T-helper 17 cell (primary cell): ENCODE measurements at places on chromosomes 1 and 21.

GRCh38 chr1:112981426-112981825 is 25.4 kb upstream of the SLC16A1 start:
- no peak for DNase-seq

DNA sequence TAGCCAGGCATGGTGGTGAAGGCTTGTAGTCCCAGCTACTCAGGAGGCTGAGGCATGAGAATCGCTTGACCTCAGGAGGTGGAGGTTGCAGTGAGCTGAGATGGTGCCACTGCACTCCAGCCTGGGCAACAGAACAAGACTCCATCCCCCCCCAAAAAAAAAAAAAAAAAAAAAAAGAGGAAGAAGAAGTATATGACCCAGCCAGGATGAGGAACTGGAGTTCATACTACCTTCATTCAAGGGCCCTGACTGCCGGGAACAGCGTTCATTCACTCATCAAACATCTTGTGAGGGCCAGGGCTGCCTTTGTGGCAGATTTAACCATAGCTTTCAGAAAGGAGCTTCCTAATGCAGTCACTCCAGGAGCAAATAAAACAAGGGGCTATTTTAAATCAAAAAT is 127.6 kb downstream of the MRPS6 start:
- no peak for DNase-seq

- no peak for DNase-seq
Measured at GRCh38 chr1:33875862-33876261, 12.0 kb downstream of the HMGB4 start.

DNA sequence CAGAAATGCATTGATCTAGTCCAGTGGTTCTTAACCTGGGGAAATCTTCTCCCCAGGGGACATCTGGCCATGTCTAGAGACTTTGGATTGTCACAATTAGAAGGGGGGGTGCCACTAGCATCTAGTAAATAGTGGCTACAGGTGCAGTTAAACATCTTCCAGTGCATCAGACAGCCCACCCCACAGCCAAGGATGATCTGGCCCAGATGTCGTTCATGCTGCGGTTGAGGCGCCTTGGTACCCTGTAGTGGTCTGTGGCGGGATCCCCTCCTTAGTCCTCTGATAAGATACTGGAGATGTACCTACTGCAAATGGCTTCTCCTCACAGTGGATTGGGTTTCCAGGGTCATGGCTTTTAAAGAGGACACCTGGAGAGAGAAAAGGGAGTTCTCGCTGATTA is 69.8 kb downstream of the PRDM2 start:
- DNase-seq, result no peak

DNA sequence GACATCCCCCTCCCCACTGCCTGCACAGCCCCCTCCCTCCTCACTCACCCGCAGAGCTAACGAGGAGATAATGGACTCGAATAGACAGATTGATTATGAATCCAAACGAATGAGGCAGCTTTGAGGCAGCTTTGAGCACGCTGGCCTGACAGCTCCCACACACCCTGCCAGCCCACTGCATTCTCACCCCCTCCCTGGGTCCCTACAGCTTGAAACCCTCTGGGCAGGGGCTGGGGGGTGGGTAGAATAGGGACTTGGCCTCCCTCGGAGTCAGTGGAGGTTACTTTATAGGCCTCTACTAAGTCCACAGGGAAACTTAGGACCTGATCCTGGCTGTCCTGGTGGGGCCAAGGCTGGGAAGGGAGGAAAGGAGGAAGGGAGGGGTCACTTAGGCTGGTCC is 1.9 kb downstream of the NTRK1 start:
- no peak for DNase-seq

DNA sequence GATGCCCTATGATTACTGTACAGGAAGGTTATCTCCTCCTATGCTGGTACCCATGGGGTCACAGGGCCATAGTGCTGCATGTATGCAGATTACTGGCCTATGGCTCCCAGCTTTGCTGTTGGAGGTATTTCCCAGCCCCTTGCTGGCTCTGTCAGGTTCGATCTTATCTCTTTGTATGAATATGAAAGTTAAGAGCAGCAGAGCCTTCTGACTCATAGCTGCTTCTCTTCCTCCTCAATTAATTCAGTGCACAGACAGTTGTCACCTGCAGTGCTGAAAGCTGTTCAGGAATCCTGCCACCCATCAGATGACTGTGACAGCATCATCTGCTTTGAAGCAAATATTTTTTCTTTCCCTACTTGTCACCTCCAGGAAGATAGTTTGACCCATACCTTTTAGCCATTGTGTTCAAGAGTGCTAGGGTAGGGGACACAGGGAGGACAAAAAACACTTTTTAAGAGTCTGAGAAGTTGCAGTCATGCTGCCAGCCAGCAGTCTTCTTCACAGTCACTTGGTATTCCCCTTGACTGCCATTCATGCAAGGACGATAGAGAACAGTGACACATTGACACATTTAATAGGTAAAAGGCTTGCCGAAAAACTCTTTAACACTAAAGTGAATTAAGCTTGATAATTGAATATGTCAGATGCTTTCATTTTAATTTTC is 73.1 kb downstream of the KIF1B start:
- DNase-seq, result no peak

GRCh38 chr21:35048183-35048601 is 910 bp downstream of the RUNX1 start:
- no peak for DNase-seq

DNA sequence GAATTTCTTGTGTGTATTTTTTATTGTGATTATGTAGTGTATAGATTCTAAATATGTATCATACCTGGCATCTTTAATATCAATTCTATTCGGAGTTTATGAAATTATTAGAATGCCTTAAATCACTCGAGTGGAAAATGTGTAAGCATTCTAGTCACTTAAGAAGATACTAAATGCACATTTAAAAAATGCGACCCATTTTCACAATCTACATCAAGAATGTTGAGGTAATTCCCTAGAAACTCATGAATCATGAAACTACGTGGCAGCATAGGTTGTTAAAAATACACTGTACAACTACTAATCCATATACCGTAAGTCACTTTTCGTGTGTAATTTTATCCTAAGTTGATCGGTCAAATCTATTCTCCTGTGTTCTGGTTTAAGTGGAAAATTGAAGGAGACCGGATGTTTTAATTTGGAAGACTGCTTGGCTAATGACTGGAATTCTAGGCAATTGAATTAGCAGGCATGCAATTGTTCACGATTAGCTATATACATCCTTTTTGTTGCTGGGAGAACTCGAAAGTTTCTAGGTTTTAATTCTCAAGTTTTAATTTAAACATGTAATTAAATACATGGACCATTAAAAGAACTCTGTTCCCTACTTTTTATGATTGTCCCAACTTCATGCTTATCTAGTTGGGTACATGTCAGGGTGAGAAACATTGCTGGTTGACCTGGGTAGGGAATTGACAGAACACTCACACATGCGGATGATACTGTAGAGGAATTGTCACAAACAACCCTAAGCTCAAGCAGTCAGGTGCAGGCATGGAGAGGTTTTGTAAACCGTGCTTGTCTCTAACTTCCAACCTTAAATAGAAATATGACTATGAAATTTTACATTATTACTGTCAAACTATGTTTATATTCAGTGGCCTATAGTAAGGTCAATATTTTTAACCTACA is 6.6 kb downstream of the ZBTB18 start:
- DNase-seq, result no peak
